Activated naive CD8-positive, alpha-beta T cell treated with anti-CD3 and anti-CD28 coated beads, Interleukin-2, amount 50 U/mL, for 24 hours (primary cell): ENCODE measurements at places on chromosomes 3 and 15.

GRCh38 chr3:130392266-130392665 lies 46.8 kb downstream of the COL6A5 start:
- no peaks in the 10 kb centered on the region for H3K4me1 ChIP-seq
- no peaks in the 10 kb centered on the region for H3K36me3 ChIP-seq
- H3K27me3 ChIP-seq = no peaks in the 10 kb centered on the region
- no peak overlapping the region for H3K27ac ChIP-seq
- no peak for DNase-seq

DNA sequence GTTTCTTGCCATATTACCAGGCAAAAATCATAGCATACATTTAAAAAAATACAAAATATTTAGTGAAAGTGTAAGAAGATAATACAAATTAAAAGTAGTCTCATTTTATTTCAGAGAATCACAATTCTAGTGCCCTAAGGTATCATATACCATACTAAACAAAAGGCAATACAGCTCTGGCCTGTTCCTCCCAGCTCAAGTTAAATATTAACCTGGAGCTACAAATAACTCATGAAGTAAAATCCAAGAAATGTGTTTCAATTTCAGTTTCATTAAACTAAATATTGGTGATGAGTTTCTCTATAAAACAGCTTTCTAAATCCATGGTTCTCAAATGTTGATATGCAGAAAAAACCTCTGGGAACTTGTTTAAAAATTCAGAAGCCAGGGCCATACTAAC lies 67.7 kb downstream of the INO80 start:
- no peaks in the 10 kb centered on the region for H3K27me3 ChIP-seq
- no peak overlapping the region for H3K27ac ChIP-seq
- H3K4me3 ChIP-seq = no peak overlapping the region
- no peaks in the 10 kb centered on the region for H3K4me1 ChIP-seq
- no peak for DNase-seq
- peaks cover 48% of the 10 kb centered on the region for H3K36me3 ChIP-seq

GRCh38 chr3:71456156-71456555 lies 127.4 kb downstream of the FOXP1 start:
- DNase-seq = no peak
- peaks cover 4% of the 10 kb centered on the region for H3K36me3 ChIP-seq
- H3K4me1 ChIP-seq = peaks cover 97% of the 10 kb centered on the region
- H3K27ac ChIP-seq = peak overlapping the region; percentile 88

DNA sequence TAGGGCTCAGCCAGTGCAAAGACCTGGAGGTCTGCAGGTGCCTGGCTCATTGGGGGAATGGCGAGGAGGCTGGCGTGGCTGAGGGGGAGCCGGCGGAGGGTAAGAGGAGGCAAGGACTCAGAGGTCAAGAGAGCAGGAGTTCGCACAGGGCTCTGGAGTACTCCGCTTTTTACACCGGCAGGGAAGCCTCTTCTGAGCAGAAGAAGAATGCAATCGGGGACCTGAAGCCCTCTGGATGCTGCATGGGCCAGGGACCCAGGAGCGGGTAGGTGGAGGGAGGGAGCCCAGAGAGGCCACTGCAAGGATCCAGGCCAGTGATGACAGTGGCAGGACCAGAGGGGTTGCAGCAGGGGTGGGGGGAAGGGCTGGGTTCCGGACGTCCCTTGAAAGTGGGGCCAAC lies 70.4 kb upstream of the TAMM41 start:
- H3K36me3 ChIP-seq = no peaks in the 10 kb centered on the region
- no peaks in the 10 kb centered on the region for H3K4me1 ChIP-seq
- no peak overlapping the region for H3K27ac ChIP-seq
- no peak overlapping the region for H3K4me3 ChIP-seq
- H3K27me3 ChIP-seq = no peaks in the 10 kb centered on the region
- DNase-seq = no peak

- H3K27ac ChIP-seq = no peak overlapping the region
- H3K4me1 ChIP-seq = no peaks in the 10 kb centered on the region
- H3K4me3 ChIP-seq = no peak overlapping the region
- H3K36me3 ChIP-seq = no peaks in the 10 kb centered on the region
- no peak for DNase-seq
- no peaks in the 10 kb centered on the region for H3K27me3 ChIP-seq
Measured at GRCh38 chr15:98121536-98121935, 161.0 kb downstream of the ARRDC4 start.

DNA sequence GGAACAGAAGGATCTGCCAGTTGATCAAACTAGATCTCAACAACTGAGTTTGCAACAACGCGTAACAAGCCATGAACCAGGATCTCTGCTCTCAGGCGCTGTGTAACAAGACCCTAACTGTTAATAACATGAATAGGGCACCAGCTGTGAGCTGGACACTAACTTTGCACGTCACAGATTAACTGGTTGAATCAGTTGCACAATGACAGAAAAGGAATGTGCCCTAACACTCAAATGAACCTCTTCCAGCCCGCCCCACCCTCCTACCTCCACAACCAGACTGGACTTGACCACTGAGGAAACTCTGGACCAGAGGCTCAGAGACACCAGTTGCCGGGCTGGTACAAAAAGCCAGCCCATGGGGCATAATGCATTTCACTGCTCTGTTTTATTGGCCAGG lies 34.3 kb downstream of the MCF2L2 start:
- H3K4me1 ChIP-seq = peaks cover 4% of the 10 kb centered on the region
- no peak overlapping the region for H3K27ac ChIP-seq
- no peak for DNase-seq
- H3K4me3 ChIP-seq = no peak overlapping the region

DNA sequence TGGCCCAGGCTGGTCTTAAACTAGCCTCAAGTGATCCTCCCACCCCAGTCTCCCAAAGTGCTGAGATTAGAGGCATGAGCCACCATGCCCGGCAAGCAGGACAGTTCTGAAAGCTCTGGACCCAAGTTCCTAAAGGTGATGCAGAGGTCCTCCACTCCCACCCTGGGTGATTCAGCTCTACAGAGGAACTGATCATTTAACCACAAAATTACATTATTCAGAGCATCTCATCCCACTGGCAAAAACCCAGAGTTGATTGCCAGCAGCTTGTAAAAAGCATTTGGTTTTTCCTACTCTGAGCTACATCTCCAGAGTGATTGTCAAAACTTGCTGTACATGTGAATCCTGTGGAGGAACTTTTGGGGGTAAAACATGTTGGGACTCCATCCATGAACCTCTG lies 60.2 kb downstream of the SLTM start:
- H3K4me3 ChIP-seq = no peak overlapping the region
- peaks cover 4% of the 10 kb centered on the region for H3K4me1 ChIP-seq
- no peak overlapping the region for H3K27ac ChIP-seq
- H3K36me3 ChIP-seq = peaks cover 20% of the 10 kb centered on the region
- no peak for DNase-seq

DNA sequence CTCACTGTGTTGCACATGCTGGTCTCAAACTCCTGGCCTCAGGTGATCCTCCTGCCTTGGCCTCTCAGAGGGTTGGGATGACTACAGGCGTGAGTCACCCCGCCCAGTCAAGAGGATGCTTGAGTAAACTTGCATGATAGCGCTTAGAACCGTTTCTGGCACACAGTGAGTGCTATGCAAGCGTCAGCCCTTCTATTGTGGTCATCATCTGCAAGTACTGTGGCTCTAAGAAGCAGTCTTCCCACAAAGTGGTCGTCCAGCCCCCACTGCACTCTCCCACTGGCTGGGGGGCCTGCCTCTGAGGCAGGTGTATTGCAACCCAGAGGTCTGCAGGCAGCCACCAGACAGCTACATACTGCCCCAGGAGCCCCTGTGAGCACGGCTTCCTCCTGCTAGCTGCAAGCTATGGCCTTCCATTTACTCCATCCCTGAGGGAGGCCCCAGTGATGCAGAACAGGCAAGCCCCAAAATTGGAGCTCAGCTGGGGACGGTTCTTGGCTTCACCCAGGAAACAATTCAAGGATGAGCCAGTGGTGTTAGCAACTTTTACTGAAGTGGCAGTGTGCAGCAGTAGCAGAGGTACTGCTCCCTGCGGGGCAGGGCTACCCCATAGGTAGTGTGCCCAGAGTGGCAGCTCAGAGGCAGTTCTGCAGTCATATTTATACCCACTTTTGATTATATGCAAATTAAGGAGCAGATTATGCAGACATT lies 95.4 kb downstream of the LSM3 start:
- peaks cover under 1% of the 10 kb centered on the region for H3K27me3 ChIP-seq
- no peak overlapping the region for H3K4me3 ChIP-seq
- no peaks in the 10 kb centered on the region for H3K36me3 ChIP-seq
- H3K27ac ChIP-seq = no peak overlapping the region
- no peak for DNase-seq

DNA sequence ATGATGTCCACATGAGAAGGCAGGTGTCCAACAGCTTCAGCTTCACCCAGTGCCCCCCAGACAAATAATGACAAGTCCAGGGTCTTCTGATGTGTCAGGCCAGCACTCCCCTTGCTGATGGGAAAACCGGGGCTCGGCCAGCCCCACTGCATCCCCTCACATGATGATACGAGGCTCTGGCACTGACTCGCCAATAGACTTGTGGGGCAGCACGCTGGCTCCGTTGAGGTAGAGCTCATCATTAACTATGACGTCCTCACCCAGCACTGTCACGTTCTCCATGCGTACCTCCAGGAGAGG lies 2.1 kb upstream of the AMIGO3 start:
- DNase-seq = no peak
- H3K27ac ChIP-seq = no peak overlapping the region
- H3K27me3 ChIP-seq = no peaks in the 10 kb centered on the region
- no peak overlapping the region for H3K4me3 ChIP-seq

DNA sequence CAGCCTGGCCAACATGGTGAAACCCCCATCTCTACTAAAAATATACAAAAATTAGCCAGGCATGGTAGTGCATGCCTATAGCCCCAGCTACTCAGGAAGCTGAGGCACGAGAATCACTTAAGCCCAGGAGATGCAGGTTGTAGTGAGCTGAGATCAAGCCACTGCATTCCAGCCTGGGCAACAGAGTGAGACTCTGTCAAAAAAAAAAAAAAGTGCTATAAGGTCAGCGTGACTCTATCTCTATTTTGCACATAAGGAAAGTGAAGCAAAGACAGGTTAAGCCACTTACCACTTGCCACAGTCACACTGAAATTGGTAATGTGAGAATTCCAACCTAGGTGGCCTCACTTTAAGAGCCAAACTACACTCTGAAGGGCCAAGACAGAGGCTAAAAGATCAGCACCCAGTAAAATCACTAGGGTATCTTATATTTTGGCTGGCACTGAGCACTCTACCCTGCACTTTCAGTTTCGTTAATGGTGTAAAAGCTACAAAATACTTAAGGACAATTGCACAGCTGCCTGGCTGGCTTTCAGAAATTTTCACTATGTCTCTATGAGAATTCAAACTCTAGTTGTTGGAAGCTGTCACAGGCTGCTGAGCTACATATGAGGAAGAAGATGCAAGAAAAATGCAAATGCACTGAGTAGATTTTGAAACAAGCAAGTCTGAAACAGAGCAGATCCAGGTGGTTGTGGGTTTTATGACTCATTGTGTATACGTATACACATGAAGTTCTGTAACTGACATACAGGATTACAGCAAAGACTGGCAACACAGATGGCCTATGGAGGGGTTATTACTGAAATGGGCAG lies 32.7 kb downstream of the TRANK1 start:
- peaks cover 49% of the 10 kb centered on the region for H3K4me1 ChIP-seq
- DNase-seq = no peak
- H3K27me3 ChIP-seq = no peaks in the 10 kb centered on the region

DNA sequence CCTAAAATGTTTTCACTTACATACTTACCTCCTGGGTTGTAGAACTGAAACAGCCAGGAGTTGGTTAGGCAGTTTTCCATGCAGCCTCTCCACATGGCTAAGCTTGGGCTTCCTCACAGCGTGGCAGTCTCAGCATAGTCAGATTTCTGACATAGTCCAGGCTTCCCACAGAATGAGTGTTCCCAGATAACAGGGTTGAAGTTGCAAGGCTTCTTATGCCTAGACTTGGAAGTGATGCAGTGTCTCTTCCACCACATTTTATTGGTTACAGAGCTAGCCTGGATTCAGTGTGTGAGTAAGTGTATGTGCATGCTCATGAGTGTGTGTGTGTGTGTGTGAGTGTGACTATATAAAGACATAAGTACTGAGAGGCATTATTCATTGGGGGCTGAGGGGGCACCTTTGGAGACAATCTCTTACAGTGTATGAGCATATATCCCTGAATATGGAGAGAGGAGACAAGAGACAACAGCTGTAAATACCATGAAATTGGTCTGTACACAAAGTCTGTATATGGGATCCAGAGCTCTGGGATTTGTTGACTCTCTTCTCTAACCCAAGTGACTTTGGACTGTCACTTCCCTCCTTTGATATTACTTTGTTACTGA lies 78.1 kb downstream of the ZNF621 start:
- H3K4me3 ChIP-seq = no peak overlapping the region
- no peaks in the 10 kb centered on the region for H3K4me1 ChIP-seq
- H3K27ac ChIP-seq = no peak overlapping the region

DNA sequence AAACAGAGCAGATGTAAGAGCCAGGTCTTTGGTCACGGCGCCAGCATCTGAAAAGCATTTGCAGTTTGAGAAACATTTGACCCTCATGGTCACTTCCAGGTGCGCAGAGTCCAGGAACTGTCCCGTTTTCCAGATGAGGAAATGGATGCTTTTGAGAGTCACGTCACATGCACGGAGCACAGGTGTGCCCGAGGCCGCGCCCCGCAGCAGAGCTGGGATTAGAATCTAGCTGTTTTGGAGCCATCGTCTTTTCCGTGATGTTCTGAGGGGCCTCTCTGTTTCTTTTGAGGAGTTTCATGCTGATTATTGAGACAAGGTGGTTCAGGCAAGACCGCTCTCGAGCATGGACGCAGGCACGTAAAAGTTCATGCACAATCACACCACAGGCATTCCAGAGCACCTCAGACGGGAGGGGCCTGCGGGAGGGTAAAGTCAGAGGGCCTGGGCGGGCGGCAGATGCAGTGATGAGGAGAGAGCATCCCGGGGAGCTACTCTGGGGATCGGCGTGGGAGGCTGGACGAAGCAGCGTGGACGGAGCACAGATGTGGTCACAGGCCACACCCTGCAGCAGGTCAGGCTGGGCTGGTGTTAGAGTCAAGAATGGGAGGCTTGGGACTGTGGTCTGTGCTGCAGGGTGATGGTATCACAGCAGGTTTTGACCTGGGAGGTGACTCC lies 139.2 kb upstream of the MEF2A start:
- no peak overlapping the region for H3K4me3 ChIP-seq
- H3K36me3 ChIP-seq = no peaks in the 10 kb centered on the region
- peaks cover 50% of the 10 kb centered on the region for H3K4me1 ChIP-seq
- DNase-seq = no peak

DNA sequence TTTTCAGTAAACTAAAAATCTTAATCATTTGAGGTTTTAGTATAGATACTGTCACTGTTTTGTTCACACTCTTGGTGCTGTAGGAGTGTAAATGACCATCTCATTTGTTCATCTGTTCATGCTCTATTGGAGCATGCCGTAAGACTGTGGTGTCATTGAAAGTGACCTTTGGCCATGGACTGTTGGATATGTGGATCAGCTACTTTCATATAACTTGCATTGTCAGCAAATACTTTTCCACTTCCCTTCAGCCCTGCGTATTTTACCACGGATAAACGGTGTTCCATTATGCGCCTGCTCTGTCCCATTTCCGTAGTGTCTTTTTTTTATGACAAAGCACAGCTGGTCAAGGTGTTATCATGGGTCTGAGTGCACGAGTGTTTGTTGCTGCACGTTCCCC lies 32.6 kb upstream of the SENP5 start:
- H3K27ac ChIP-seq = no peak overlapping the region
- H3K4me3 ChIP-seq = no peak overlapping the region
- no peaks in the 10 kb centered on the region for H3K27me3 ChIP-seq
- H3K36me3 ChIP-seq = no peaks in the 10 kb centered on the region
- H3K4me1 ChIP-seq = no peaks in the 10 kb centered on the region
- DNase-seq = no peak
